ENCODE measurements at places on chromosomes 2 and 18.

DNA sequence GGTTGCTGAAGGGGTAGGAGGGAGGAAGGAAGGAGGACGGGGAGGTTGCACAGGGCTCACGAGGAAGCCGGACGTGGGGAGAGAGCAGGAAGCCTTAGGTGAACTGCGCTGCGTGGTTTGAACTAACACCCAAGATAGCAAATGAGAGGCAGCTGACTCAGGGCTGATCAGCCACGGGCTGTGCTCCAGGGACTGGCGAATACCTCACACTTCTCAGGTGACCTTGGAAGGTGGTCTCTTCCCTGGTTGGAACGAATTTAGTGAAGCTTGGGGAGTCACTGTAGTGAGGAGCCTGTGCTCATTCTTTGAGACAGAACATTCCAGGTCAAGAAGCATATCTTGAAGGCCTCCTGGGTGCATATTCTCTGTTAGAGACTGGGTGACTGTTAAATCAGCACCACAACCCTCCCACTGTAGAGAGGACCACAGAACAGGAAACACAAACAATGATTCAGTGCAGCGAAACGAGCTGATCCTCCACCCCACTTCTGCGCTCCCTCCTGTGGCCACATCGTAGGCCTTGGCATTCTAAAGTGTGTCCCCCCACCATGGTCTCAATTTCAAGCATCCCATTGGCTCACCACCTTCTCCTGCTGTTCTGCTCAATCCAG, 33.8 kb downstream of the TOGARAM2 start:
- DNase-seq, result peak; percentile 49

- DNase-seq, result no peak
Observed at GRCh38 chr18:33169218-33169617, 271.3 kb downstream of the CCDC178 start.

DNA sequence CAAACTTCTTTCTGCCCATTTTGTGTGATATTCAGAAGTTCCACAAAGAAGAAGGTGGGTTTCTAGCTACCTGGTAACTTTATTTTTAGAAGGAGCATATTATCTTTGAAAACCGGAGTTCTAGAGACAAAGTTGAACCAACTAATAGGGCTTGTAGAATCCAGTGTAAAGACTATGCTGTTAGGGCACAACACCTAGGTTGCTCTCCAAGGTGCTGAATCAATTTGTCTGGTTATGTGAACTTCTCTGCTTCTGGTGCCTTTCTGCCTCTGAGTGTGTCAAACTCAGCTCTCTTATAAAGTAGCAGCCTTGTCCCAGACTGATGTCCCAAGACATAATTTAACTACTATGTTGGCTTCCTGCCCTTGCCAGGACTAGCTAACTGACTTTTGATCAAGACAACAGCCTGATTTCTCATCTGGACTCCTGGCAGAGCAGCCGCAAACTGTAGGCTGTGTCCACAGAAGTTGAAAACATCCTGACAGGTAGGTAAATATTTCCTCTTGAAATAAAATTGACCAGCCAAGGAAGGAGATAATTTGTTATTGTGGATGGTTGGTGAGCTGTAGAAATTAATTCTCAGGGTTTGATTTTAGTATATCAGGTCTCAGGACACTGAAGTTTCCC, 119.4 kb downstream of the CYRIA start:
- no peak for DNase-seq

DNA sequence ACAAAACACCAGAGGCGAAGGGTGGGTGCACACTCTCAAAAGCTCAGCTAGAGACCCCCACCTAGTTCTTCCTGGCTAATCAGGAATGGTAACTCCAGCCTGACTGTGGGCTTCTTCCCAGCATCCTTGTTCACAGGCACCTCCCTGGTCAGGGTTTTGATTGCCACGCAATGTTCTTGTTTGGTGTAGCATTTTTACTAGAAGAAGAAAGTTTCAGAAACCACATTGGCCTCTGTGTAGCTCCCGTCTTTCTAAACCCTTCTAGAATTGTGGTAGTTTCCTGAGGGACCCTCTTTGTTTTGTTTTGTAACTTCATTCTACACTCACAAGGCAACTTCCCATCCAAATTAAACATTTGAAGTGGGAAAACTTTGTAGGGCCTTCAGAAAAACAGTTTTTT, 254.5 kb upstream of the EPAS1 start:
- DNase-seq, result no peak

GRCh38 chr2:152174574-152174973, 989 bp downstream of the STAM2 start:
- no peak for DNase-seq

GRCh38 chr2:73063909-73064875, 7.3 kb downstream of the SFXN5 start:
- no peak for DNase-seq

- DNase-seq, result no peak
Observed at GRCh38 chr18:78445880-78446279, 533.7 kb upstream of the SALL3 start.

DNA sequence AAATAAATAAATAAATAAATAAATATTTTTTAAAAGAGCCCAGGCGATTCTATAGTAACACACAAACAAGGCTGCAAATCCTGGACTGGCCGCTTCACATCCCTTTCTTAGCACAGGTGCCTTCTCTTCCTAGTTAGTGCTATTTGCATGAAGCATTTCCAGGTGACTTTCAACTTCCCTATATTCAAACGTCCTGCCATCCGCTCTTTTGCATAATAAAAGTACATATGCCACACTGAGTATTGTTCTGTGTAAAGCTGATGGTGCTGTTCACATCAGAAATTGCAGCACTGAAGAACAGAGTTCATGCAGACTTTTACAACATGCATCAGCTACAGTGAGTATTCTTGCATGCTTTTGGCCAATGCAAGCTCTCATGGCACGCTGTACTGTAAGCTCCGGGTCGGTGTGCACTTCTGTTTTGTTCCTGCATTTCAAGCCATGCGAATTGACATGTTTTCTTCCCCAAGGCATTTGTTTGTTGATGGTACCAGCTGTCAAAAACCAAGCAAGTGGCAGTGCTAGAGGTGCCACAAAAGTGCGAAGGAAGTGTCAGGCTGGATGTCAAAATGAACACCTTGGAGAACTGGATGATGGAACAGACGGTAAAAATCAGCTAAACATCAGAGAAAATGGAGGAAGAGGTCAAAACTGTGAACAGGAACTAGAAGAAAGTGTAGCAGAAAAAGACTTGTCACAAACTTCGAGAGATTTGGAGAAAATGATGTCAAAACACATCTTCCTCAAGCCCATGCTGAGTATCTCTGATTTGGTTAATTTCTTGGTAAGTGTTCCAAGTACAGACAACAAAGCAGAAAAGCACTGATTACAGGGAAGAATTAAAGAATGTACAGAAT, 25.5 kb upstream of the CEP68 start:
- no peak for DNase-seq

DNA sequence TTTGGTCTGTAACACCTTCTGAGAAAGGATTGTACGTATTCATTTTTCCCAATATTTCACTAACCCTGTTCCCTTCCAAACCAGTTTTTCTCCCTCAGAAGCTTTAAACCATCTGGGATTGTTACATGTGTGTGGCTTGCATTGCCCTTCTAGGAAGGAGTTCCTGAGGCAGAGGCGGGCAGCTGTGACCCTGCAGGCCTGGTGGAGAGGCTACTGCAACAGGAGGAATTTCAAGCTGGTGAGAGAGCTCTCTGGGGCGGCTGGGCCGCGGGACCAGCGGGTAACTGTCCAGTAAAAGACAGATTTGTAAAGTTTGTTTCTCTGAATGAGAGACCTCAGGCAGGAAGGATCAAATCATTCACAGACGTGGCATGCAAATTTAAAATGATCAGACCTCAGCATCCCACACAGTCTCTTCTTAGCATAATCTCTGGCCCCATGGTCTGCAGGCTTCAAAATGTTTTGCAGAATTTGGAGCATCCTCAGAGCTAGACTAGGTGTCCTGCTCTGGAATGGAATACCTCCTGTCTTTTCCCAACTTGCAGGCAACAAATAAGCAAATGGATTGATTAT, 40.2 kb upstream of the GPR17 start:
- no peak for DNase-seq

DNA sequence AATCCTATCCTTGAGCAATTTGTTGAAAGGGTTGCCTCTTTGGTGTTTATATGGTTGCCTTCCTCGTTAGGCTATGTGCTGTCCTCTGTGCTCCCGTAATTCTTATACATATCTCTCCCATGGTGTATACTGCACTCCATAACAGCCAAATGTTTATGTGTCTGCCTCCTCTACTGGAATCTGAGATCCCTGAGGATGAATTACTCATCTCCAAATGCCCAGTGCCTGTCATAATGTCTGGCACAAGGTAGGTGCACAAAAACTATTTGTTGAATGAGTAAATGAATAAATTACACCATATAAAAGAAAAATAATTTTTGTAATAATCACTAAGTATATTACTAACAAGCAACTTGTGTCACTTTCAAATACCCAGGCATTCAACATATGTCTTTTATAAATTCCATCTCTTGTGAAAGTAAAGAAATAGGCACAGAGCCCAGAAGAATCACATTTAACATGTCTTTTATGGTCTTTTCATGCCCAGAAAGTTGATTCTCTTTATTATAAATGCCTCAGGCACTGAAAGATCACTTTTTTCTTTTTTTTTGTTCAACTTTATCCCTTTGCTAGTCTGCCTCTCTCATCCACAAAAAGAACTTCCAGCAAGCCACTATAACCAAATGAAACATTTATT, 164.9 kb downstream of the CCDC148 start:
- DNase-seq, result no peak

DNA sequence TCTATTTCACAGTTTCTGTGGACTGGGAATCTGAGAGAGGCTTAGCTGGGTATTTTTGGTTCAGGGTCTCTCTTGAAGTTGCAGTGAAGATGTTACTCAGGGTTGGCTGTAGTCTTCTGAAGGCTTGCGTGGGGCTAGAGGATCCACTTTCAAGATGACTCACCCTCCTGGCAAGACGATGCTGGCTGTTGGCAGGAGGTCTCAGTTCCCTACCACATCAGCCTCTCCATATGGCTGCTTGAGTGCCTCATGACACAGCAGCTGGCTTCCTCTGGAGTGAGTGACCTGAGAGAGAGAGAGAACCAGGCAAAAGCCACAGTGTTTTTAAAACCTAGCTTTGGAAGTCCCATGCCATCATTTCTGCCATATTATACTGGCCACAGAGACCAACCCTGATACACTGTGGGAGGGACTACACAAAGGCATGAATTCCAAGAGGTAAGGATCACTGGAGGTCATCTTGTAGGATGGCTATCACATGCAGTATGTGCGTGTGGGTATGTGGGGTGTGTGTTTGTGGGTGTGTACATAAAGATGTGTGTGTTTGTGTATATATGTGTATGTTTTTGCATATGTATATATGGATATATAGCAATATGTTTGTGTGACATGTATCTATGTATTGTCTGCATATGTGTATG, 25.1 kb downstream of the DNPEP start:
- no peak for DNase-seq

DNA sequence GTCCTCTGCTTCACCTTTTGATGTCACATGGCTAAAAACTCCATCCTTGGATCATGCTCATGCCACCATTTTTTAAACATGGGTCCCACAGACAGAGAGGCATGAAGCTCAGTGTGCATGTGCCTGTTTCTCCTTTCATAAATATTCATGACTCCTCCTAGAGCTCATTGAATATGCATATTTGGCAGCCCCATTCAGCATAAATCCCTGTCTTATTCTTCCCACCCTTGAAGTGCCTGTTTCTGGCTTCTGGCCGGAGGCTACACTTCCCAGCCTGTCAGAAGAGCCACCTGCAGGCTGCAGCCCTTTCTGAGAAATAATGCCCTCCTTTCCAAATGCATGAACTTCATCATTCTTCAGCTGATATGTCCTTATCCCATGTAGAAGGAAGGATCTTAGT, 109.7 kb downstream of the LDLRAD4 start:
- DNase-seq, result no peak

- no peak for DNase-seq
Observed at GRCh38 chr2:28488858-28489575, 6.8 kb upstream of the PLB1 start.

DNA sequence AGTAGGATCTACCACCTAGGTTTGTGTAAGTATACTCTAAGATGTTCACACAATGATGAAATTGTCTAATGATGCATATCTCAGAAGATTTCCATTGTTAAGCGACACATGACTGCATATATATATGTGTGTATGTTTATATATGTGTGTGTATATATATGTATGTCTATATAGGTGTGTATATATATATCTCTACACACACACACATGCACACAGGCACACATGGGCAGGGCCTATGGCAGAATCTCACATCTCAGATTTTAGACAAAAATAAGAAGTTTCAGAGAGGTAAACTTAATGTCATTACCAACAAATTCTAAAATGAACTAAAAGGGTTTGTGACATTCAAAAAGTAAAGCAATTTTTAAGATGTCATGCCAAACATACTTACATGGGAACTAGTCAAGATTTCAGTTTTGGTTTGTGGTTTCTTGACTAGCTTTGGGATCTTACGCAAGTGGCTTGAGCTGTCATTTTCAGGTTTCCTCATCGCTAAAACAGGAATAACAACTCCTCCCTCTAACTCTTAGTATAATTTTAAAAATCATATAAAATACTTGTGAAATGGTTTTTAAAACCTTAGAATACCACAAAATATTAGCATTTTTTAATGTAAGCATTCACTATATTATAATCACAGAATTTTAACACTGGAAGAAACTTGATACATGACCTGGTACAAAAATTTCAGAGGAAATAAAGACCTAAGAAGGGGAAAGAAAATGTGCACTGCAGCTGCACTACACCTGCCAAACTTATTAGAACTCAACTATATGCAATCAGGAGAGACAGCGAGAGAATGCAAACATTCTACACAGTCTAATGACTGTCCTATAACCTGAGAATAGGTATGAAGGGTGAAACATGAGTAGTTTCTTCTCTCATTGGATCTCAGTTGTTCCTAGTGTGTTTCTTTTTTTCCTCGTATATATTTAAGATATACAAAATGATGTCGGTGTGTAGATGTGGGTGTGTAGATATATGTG, 75.7 kb downstream of the TTC21B start:
- DNase-seq, result no peak

DNA sequence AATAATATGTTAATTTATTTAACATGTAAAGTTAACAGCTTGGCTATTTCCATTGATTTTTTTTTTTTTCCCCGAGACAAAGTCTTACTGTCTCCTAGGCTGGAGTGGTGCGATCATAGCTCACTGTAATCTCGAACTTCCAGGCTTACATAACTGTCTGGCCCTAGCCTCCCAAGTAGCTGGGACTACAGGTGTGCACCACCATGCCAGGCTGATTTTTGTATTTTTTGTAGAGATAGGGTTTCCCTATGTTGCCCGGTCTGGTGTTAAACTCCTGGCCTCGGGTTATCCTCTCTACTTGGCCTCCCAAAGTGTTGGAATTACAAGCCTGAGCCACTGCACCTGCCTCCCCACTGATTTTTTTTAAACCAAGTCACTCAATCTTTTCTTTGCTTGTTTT, 32.5 kb upstream of the KLHL14 start:
- DNase-seq, result no peak

GRCh38 chr18:12325726-12326245, 17.7 kb downstream of the TUBB6 start:
- no peak for DNase-seq

DNA sequence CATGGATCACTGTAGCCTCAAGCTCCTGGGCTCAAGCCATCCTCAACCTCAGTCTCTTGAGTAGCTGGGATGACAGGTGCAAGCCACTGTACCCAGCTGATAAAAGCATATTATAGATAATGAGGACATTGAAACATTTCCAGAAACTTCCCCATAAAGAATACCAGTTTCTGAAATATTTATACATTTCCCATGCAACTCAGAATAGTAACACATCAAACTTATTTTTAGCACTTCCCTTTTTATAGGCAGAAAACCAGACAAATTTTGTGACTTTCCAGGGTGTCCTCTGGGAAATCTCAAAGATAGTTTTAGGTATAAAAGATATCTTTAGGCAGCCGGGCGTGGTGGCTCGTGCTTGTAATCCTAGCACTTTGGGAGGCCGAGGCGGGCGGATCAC, 25.1 kb upstream of the DPYSL5 start:
- DNase-seq, result no peak

Measured in stimulated activated CD8-positive, alpha-beta memory T cell treated with anti-CD3 and anti-CD28 coated beads, Interleukin-4, amount 100 ng/mL, for 4 hours (primary cell).